ENCODE measurements at places on chromosomes 5 and 9.

DNA sequence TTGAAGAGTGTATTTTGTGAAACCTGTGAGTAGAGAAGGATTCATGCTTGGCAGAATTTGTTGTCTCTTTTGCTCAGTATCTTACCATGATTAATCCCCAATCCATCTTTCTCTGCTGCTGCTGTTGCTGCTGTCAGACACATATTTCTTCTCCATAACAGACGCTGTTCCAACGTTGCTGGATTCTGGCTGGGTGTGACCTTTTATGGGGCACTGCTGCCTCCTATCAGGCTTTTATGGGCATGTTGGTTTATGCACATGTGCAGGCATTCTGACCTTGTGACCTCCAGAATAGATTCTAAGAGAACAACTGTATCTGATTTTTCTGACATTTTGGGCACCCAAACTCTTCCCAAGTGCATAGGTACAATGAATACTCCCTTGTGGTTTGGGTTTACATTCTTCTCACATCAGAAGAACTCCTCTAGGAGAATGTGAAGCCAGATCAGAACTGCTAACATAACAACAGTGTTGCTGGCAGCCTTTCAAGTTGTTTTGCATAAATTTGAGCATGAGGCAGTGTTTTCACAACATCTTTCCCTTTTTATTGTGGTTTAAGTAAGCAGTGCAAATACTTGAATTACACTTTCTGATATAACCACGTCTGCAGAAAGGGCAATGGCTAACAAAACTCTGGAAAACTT lies 9.2 kb upstream of the ISL1 start:
- DNase-seq = no peak

DNA sequence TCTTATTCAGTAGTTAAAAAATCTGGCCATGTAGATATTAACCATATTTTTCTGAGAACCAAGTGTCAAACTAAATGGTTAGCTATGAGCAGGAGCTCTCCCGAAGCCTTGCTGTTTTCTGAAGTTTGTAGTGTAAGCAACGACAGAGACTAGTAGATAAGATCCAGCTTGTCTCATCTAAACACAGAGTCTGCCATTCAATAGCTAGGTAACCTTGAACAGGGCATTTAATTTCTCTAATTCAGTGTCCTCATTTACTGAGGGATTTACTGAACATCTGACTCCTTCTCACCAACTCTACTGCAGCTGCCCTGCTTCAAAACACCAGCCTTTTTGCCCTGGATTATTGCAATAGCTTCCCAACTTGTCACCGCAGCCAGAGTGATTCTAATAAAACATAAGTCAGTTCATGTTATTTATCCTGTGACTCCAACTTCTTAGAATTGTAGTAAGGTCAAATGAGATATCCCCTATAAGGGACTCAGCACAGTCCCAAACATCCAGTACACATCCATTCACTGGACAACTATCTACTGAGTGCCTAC lies 337.0 kb downstream of the PLK2 start:
- DNase-seq = no peak

GRCh38 chr5:88884608-88884877 lies 1.6 kb upstream of the MEF2C start:
- DNase-seq = no peak

- DNase-seq = peak; percentile 20
Observed at GRCh38 chr9:72800328-72800994, 152.4 kb downstream of the ALDH1A1 start.

DNA sequence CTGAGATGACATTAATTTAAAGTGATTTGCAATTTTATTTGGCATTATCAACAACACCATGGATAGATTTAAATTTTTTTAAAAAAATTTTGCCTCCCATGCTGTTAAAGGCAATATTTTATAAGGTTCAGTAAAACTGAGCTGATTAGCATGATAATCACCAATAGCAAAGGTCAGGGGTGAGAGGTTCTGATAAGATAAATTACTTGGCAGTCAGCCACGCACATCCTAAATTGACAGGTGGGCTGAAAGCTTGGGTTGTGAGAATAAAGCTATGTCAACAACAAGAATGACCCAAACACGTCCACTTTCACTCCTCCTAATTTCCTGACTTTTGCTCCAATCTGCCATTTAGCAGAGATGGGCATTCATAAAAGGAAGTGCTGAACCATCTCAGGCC lies 127.1 kb downstream of the LHFPL2 start:
- DNase-seq = no peak

- DNase-seq = peak; percentile 22
Observed at GRCh38 chr5:140116716-140117115, 2.8 kb downstream of the PURA start.
